ENCODE measurements at places on chromosomes 6 and 20.
A peak's percentile ranks its signal among the peaks of the same experiment; 100 is the strongest.

DNA sequence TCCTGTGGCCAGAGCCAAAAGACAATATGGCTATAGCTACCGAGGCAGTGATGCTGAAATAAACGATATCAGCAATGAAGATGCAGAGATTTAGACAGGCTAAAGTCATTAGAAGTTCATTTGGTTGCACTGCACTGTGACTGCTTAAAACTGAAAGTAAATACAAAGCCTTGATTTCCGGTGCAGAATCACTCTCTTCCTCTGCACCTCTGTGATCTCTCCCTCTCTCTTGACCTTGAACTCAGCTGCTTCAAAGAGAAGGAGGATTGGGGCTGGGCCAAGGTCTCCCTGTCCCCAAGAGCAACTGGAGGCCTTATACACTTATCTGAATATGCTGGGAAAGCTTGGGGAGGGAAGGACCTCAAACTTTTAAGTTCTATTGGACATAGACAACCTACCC, 34.6 kb upstream of the SPACA1 start:
- no peak for DNase-seq

GRCh38 chr6:140711019-140711613, 1336.7 kb upstream of the CITED2 start:
- no peak for DNase-seq

DNA sequence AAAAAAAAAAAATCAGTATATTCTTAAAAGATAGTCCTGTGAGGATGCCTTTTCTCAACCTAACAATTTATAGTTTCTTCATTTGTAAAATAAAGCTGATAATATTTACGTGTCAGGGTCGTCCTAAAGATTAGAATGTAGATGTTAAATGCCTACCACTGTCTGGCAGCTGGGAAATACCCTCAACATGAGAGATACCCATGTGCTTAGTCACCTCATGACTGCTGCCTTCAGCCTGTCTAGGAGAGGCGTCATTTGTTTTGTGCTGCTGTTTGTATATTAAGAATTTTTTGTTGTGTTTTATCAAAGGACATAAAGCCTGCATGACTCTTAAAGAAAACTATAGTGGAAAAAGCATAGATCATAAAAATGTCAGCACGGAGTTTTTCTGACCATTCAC, 9.5 kb downstream of the FAM120B start:
- no peak for DNase-seq

DNA sequence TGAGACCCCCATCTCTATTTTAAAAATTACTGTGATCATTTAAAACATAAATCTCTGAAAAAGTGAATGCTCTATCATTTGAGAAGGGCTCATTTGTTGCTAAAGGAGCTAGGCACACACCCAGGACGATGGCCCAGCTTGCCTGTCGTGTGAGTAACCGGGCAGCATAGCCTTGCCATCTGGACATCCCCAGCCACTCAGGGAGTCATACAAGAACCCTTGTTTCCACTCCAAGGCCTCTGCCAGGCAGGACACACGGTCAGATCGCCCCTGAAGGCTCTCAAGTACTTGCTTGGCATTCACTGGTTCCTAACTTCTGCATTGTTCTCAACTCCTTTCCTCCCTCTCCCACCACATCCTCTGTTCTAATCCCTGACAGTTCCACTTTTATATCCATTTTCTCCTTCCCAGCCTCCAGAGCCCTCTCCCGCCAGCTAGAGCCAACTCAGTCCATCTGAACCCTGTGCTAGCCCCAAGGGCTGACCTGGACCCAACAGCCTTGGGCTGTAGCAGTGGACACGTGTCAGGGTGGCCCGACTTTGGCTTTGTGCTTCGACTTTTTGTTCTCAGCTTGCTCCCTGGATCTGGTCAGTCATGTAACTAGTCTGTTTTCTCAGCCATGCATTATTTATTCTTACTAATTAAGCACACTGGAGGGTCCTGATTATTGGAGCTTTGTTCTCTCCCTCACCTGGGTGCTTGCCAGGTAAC, 15.7 kb upstream of the EZR start:
- no peak for DNase-seq

GRCh38 chr20:62838128-62838891, 21.5 kb downstream of the COL9A3 start:
- no peak for DNase-seq

- no peak for DNase-seq
These were observed 67.0 kb downstream of the SRC start for GRCh38 chr20:37413023-37413334.

DNA sequence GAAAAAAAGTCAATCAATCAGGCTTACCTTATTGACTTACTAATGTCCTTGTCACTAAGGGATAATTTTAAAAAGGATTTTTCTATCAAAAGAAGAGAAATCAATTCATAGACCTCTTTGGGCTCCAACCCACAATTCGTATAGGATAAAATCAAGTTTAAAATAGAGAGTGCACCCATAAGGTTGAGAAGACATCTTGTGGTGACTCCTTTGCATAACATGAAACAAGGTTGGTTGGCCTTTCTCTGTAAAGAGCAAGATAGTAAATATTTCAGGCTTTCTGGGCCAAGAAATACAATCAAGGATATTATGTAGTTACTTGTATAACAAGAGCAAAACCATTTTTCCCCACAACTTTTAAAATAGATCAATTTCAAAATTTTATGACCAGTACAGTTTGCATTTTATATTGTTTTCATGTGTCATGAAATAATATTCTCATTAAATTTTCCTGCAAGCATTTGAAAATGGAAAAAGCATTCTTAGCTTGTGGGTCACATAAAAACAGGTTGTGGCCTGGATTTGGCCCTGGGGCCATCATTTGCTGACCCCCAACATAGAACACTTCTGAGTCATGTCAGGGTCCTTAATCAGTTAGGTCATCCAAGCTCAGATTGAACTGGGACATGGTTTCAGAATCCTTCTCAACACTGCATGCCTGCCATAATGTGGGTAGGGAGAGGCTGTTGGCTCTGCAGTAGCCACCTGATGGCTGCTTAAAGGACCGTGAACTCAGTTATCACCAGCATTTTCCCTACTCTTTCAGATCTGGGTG, 76.7 kb downstream of the MYB start:
- no peak for DNase-seq

GRCh38 chr6:5765141-5765760, 241.5 kb downstream of the NRN1 start:
- no peak for DNase-seq

DNA sequence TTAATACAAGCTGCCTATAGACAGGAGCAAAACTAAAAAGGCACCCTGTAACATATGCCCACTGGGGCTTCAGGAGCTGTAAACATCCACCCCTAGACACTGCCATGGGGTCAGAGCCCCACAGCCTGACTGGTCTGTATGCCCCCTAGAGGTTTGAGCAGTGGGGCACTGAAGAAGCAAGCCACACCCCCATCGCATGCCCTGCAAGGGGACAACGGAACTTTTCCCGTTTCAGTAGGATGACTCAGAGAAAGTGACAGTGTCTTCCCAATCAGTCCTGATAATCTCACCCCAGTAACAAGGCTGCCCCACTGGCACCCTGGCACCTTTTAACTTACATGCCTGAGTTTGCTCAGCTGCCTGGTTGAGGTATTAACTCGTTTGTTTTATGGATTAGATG, 35.9 kb downstream of the BEND3 start:
- DNase-seq, result no peak

DNA sequence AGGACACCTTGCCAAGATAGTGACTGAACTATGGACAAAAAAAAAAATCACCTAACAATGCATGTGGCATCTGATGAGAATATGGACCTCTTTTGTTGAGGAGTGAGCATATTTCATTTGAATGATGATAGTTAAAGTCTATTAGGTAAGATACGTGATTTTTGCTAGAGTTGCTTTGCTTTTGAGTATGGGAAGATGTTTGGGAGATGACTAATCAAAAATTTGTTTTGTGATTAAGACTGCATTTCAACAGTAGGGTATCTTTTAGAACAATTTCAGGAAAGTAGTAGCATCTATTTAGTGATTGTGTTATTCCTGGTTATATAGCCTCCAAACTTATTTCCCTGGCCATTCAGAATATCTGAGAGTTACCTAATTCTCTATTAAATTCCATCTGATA, 878.6 kb upstream of the CITED2 start:
- DNase-seq, result no peak

GRCh38 chr20:47349365-47350180, 6.9 kb downstream of the ZMYND8 start:
- no peak for DNase-seq

DNA sequence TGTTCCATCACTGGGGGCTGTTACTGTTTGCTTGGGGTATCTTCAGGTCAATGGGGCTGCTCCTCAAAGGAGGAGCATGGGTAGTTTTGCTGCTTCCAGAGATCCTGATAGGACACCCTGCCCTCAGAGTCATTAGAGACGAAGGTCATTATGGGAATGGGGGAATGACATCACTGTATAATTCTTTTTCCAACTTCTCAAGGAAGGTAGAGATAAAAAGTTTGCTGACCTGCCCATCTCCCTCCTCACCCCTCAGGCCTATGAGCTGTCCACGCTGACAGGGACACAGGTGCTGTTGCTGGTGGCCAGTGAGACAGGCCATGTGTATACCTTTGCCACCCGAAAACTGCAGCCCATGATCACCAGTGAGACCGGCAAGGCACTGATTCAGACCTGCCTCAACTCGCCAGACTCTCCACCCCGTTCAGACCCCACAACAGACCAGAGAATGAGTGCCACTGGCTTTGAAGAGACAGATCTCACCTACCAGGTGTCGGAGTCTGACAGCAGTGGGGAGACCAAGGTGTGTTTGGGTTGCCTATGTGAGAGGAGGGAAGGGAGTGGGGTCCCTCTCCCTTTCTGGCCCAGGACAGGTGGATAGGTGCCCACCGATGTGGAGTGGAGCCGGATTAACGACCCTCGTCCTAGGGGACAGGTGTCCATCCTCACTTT, 2.7 kb downstream of the SRF start:
- DNase-seq, result no peak

GRCh38 chr6:113530769-113531168, 326.4 kb upstream of the MARCKS start:
- no peak for DNase-seq

GRCh38 chr20:34712525-34713192, 8.5 kb downstream of the TP53INP2 start:
- DNase-seq, result no peak

DNA sequence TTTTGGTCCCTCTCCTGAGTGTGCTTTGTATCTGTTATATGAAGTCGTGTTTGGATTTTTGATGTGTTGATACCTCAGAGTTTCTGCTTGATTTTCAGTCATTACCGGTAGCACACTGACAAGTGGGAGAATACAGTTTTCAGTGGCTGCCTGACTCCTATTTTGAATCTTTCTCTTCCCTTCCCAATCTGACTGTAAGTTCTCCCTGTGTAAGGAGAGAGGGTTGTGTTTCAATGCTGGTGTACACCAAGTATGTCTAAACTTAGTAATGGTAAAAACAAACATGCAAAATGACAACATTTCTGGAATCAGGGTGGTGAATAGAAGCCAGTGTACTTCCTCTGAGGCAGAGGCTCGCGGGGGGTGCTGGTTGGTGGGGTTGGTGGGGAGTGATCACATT, 103.4 kb downstream of the HIVEP1 start:
- DNase-seq, result no peak

GRCh38 chr6:52503323-52503747, 73.5 kb downstream of the TRAM2 start:
- DNase-seq, result no peak

GRCh38 chr6:57142178-57142525, 30.0 kb upstream of the BAG2 start:
- DNase-seq, result no peak

- DNase-seq, result peak; percentile 66
These were observed 546 bp upstream of the KLHL32 start for GRCh38 chr6:96923871-96924493.

GRCh38 chr20:19141998-19142397, 70.4 kb upstream of the SLC24A3 start:
- no peak for DNase-seq

DNA sequence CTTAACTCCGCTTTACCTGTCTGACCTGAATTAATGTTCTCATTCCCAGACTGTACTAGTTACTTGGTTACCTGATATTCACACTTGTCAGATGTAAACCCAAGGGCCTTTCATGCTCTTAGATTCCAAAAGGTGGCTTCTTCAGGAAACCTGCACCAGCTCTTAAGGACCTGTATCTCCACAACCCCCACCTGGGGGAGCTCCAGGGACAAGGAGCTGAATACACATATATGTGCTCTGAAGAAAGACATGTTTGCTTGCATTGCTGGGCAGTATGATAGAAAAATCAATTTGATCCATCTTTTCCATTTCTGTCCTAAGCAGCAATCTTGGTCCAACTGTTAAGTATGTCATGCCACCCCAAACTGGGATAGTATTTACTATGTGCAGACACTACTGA, 64.8 kb upstream of the POU3F2 start:
- peak; percentile 18 for DNase-seq

DNA sequence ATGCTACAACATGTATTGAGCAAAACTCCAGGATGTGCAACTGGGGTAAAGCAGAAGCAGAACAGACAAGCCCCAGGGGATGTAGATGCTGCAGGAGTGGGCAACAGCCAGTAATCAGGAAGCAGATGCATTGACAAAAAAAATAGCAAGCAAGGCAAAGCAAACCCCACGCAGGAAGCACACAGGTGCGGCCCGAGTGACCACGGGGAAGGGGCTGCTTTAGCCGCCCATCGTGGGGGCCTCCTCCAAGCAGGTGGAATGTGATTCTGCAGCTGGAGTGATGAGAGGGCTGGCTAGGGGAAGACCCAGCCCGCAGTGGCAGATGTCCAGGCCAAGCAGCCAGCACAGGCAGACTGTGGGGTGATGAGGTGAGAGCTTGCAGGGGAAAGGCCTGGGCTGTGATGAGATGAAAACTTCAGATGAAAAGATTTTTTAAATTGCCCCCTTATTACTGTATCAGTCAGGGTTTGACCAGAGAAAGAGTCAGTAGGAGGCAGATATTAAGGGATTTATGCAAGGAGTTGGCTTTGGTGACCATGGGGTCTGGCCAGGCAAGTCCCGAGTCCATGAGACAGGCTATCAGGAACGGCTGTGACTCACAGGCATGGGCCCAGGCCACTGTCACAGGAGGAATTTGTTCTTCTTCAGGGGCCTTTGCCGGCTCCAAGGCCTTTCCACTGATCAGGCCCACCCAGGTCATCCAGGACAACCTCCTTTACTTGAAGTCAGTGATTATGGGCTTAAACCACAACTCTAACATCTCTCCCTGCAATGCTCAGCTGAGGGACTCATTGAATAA, 207.6 kb downstream of the ANKRD60 start:
- no peak for DNase-seq

GRCh38 chr20:11231742-11232648, 558.2 kb upstream of the JAG1 start:
- no peak for DNase-seq

- DNase-seq, result no peak
These were observed 158.8 kb downstream of the CDH26 start for GRCh38 chr20:60117065-60117464.

- DNase-seq, result no peak
These were observed 792.8 kb upstream of the EYS start for GRCh38 chr6:66499851-66500250.
